ENCODE measurements at places on chromosomes 2 and 18.

DNA sequence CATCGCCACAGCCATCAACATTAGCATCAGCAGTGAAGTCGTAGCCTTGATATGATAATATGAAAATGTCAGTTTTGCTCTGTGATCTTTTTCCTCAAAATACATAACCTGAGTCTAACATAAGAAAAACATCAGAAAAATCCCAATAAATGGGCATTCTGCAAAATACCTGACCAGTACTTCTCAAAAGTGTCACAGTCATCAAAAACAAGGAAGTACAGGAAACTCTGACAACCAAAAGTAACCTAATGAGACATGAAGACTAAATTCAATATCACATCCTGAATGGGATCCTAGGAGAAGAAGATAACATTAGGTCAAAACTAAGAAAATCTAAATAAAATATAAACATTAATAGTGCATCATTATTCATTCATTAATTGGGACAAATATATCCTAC lies 1731.0 kb downstream of the SUCLG1 start:
- DNase-seq = no peak

DNA sequence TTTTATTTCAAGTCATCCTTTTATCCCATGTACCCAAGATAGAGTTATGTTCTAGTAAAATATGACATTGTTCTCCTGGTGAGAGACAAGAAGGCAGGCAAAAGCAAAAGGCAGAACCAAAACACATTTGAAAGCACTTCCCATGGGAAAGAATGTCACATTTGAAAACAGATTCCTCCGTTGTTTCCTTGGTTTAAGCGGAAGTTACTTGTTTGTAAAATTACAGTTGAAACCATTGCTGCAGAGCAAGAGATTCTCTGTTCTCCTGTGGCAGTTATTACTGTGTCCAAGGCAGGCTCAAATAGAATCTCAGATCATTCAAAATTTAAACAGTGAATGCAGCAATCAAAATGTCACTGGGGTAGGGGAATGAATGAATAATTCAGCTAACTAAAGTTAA lies 149.6 kb downstream of the MTCL1 start:
- DNase-seq = no peak

DNA sequence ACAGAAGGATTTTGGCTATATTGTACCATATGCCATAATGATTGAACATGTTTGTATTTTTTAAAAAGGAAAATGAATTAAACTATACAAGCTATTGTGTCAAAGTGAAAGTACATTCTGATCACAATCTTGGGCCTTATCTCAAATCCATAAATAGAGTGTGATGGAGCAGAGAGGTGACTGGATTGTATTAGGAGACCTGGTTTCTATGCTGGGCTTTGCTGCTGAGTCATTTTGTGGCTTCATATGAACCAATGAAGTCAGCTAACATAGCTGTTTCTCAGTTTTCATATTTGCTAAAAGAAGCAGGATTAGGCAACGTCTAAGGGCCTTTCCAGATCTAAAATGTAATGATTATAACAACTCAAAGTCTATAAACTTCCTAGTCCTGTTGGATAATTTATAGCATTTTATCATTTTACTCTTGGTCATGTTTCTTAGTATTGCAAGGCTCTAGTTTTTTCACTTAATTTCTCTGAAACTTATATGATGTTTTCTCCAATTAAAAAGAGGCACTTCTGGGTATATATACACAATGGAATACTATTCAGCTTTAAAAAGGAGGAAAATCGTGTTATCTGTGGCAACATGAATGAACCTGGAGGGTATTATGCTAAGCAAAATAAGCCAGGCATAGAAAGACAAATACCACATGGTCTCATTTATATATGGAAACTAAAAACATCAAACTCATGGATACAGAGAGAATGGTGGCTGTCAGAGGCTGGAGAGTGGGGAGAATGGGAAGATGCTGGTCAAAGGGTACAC lies 112.3 kb downstream of the MEP1B start:
- no peak for DNase-seq

- DNase-seq = no peak
Observed at GRCh38 chr2:3176869-3177255, 200.8 kb downstream of the EIPR1 start.

DNA sequence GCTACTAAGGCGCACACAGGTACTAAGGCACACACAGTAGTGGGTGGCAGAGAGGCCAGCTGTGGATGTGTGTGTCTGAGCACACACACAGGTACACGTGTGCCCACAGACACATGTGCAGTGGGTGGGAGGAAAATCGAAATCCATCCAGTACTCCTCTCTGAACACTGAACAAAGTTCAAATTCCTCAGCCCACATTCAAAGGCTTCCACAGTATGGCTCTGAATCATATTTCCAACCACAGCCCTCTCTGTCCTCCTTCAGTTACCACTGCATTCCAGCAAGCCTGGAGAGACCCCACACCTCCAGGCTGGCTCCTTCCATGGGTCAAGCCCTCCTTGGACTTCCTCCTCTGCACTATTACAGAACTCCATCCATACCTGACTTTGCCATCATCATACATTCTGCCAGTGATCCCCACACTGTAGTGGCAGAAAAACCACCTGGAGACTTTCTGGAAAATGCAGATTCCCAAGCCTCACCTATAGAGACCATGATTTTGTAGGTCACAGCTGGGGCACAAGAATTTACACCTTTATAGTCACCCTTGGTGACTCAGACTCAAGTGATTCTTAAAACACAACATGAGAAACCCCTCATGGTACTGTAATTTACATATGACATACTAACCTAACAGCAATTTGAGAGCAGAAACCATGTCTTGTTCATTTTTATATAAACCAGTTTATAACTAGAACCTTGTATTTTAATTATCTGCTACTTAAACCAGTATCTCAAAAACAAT lies 31.4 kb downstream of the EPG5 start:
- no peak for DNase-seq

DNA sequence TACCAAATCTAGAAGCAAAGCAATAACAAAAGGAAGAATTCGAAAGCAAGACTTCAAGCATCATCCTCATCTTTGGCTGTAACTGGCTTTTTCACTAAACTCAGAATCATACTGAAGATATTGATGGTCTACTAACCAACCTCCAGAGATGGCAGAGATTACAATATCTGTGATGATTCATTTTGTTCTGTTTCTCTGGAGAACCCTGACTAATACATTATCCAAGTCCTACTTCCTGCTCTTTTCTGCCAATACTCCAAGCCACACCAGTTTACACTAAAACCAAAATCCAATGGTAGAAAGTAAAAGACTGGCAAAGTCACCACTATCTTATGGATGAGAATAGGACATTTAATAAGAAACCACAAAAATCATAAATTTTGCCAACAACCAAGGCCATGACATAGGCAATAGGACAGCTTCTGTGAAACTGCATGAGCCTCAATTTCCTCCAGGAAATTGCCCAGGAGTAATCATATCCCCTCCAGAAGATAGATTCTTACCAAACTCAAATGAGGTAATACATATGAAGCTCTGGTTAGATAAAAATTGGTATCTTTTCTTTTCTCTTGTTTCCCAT lies 159.8 kb downstream of the METTL4 start:
- no peak for DNase-seq

DNA sequence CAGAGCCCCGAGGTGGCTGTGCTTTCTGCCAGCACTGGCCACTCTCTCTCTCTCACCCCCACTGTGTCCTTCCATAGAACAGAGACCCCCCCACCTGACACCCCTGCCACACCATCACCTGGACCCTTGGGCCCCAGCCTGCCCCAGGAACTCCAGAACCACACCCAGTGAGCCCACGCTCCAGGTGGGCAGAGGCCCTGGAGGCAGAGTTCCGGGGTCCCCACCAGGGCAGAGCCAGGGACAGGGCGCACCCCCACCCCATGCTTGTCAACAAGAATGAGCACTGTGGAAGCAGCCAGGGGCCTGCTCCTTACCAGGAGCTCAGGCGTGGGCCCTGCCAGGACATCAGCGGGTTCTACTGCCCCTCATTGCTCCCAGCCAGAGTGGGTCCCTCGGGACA lies 14.6 kb downstream of the PASK start:
- no peak for DNase-seq

GRCh38 chr2:33492399-33493134 lies 16.1 kb downstream of the RASGRP3 start:
- no peak for DNase-seq

DNA sequence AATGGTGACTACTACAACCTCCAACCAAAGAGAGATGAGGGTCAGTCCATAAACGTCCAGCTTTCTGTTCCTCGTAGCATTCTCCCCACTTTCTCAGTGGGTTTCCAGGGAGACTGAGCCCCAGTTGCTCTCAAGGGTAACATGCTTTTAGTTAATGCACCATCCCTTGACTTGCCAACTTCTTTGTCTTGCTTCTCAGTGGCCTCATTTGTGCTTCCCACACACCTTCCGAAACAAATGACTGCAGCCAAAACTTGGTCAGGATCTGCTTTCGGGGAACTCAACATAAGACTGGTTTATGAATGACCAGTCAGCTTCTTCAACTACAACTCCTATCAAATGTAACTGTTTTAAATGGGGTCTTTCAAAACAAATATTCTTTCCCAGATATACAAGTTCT lies 94.1 kb downstream of the COL6A3 start:
- DNase-seq = no peak

GRCh38 chr2:216664593-216665034 lies 30.7 kb downstream of the IGFBP5 start:
- no peak for DNase-seq

DNA sequence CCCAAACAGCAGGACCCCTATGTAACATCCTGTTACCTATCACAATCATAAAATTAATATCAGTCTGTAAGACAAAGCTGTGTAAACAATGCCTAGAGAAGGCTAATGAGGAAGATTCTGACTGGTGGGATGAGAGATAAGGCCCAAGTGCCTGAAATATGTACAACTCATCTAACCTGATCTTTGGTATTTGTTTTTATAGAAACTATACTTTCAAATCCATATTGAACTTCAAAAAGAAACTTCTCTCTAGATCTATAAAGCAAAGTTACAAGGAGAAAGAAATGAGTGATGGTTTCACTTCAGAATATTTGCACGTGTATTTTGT lies 36.1 kb upstream of the ITGA4 start:
- no peak for DNase-seq

DNA sequence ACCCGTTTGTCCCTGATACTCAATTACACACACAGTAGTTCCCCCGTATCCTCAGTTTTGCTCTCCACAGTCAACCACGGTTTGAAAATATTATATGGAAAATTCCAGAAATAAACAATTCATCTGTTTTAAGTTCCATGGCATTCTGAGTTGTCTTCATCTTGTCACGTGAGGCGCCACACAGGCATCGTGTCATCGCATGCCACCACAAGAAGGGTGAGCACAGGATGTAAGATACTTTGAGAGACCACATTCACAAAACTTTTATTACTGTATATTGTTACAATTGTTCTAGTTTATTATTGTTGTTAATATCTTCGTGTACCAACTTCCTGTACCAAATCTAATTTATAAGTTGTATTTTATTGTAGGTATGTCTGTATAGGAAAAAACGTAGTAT lies 17.7 kb downstream of the ADNP2 start:
- no peak for DNase-seq

DNA sequence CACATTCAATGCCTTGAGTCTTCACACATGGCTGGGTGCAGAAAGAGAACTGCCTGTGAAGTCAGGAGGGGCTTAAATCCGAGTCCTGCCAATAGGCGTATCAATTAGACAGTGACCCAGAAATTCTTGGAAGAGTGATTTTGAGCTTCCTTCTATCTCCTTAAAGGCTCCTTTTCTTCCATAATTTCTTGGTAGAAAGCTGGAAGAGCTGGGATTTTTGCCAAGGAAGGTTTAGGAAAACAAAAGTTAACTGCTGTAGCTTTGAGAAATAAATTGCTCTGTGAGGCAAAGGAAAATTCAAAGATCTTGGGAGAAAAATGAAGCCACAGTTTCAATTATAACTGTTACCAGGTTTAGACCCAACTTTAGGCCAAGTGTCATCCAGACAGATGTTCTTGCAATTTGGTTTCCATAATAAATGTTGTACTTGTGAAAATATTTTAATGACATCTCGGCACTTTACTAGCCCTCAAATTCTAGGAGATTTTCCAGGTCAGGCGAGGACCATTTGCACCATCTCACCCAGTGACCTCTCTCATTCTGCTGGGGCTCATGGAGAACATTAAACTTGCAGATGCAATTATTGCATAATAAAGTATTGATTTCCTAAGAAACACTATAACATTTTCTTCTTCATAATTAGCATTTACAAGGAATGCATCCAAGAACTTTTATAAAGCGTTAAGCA lies 329.7 kb upstream of the MEIS1 start:
- DNase-seq = no peak

- no peak for DNase-seq
Observed at GRCh38 chr2:136070913-136071312, 47.0 kb downstream of the CXCR4 start.

- no peak for DNase-seq
Observed at GRCh38 chr2:9029721-9030120, 26.2 kb upstream of the MBOAT2 start.

- DNase-seq = no peak
Observed at GRCh38 chr2:140842110-140842509, 1288.7 kb downstream of the LRP1B start.

DNA sequence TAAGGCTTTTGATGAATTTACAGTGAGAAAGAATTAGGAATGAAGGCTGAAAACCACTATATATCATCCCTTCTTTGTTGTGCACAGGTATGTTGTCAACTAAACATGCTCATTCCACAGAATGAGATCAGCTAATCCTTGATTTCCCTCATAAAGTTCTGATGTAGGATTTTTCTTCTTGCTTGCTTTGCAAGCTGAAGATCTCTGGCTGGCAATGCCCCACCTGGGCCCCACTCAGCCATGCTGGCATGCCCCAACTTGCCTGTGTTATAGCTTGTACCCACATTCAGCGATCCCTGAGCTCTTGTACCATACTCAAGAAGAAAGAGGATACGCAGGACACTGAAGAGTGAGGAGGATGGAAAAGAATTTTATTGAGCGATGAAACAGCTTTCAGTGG lies 18.0 kb upstream of the SERPINB11 start:
- DNase-seq = no peak

GRCh38 chr18:1774261-1774660 lies 797.0 kb downstream of the METTL4 start:
- DNase-seq = no peak

DNA sequence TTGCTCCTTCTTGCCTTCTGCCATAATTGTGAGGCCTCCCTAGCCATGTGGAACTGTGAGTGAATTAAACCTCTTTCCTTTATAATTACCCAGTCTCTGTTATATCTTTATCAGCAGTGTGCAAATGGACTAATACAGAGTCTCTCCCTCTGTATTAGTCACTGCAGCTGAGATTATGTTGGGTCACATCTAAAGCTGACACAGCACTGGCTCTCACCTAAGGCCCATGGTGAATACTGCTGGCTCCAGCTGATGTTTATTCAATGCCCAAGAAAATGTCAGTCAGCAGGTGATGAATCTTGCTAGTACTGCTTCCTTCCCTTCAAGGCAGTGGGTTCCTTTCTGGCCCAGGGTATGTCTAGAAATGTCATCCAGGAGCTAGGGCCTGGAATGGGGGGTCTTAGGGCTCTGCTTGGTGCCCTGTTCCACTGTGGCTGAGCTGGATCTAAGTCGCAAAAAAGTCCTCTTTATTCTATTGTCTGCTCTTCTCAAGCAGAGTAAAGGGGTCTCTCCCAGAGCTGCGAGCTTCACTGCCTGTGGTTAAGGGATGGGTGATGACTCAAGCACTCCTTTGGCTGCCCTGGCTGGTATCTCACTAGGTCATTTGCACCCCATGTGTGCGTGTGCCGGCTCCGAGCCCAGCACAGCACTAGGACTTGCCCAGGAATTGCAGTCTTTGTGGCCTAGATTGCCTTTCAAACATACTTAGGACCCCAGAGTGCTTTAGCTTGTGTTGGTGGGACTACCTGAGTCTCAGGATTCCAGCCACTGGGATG lies 29.9 kb downstream of the PPP1R1C start:
- DNase-seq = no peak
